ENCODE measurements at places on chromosomes 7 and 10.

DNA sequence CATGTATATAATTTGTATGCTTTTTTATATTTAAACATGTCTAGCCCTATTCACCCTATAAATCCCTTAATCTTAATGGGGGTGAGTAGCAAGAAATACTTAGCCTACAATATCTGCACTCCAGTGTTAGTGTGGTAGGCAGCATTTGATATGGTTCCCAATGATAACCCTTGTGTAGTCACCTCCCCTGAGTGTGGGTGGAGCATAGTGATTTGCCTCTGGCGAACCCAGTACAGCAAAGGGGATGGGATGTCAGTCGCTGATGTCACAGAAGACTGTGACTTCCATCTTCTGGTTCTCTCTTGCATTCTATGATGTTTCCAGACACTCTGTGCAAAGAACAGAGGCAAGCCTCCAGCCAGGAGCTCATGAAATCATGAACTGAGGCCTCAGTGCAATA, 211.2 kb downstream of the CRPPA start:
- DNase-seq: no peak

- no peak for DNase-seq
Observed at GRCh38 chr10:122957474-122957873, 3.4 kb upstream of the C10orf88 start.

GRCh38 chr10:70145666-70146488, 623 bp downstream of the TYSND1 start:
- DNase-seq: peak; percentile 52

GRCh38 chr7:40356312-40356711, 221.5 kb downstream of the SUGCT start:
- DNase-seq: no peak

GRCh38 chr7:18762189-18762588, 266.6 kb downstream of the HDAC9 start:
- DNase-seq: no peak

- no peak for DNase-seq
Observed at GRCh38 chr10:123102673-123103072, 33.1 kb upstream of the HMX3 start.

DNA sequence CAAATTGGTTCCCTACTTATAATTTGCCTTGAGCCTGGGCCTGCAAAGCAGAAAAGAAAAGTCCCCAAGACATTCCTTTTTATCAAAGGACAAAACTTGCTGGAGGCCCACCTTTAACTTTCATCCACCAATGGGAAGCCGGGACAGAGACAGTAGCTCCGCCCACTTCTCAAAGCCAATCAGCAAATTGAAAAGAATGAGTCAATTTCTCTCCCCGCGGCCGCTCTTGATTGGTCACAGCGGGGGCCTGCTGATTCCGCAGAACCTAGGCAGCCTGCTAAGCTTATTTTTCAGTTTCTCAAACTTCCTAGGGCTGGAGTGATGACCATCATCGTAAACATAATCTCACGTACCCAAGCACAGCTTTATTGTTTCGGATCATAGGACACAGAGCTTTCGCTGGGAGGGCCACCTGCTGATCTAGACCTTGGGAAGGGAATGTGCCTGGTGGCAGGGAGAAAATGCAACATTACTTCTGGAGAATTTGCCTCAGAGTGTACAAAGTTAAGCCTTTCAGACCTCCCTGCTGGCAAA, at the start of gene SLC13A4:
Gene SLC13A4, minus strand, starts transcription at position 51 of the 534 bp plus-strand sequence. CDS start 690 bp downstream, outside the sequence.
- no peak for DNase-seq

- DNase-seq: no peak
Observed at GRCh38 chr10:6786579-6787031, 206.5 kb upstream of the PRKCQ start.

- DNase-seq: no peak
Observed at GRCh38 chr7:135745703-135746312, 2.8 kb downstream of the FAM180A start.

GRCh38 chr7:12979181-12979580, 291.7 kb downstream of the ARL4A start:
- no peak for DNase-seq

DNA sequence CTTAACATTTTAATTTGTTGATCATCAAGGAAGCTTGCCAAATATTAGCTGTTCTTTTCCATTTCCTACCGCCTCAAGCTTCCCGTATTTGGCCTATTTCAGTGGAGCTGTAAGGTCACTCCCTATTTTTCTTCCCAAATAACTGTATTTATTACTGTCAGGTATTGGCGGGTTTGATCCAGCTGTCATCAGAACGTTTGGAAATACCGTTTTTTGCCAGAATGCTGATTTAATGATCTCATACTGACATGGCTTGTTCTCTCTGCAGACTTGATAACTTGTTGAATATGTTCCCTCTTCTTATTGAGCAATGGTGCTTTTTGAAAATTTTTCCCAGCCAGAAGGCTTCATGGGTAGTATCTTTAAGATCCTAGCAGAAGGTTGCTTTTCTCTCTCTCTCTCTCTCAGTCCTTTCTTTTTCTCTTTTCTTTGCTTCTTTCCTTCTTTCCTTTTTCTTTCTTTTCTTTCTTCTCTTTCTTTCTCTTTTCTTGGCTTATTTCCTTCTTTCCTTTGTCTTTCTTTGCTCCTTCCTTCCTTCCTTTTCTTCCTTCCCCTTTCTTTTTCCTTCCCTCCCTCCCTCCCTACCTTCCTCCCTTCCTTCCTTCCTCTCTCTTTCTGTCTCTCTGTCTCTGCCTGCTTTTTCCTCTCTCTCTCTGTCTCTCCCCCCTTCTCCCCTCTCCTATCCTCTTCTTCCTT, 42.1 kb downstream of the CUX1 start:
- DNase-seq: no peak

GRCh38 chr7:139646566-139646965, 123.1 kb downstream of the CLEC2L start:
- DNase-seq: no peak

- DNase-seq: no peak
Observed at GRCh38 chr7:47739301-47739875, 157.5 kb upstream of the TNS3 start.

- no peak for DNase-seq
Observed at GRCh38 chr10:122780391-122780790, 65.3 kb downstream of the CUZD1 start.

DNA sequence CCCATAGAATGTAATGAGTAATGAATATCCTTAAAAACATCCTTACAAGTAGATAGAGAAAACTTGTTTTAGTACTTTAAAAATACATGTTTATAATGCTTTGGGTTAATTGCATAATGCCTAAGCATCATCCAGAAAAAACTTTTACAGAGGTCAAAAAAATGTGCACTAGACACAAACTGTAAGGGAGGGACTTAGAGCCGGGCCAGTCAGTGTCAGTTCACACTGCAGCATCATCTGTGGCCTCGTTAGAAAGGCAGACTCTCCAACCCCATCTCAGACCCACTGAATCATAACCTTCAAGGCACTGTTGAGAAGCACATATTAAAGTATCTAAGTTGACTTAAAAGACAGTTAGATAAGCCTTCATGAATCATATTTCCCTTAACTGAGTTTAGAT, 230.1 kb upstream of the PRPS1L1 start:
- no peak for DNase-seq

GRCh38 chr10:44510379-44511115, 125.7 kb upstream of the CXCL12 start:
- no peak for DNase-seq

DNA sequence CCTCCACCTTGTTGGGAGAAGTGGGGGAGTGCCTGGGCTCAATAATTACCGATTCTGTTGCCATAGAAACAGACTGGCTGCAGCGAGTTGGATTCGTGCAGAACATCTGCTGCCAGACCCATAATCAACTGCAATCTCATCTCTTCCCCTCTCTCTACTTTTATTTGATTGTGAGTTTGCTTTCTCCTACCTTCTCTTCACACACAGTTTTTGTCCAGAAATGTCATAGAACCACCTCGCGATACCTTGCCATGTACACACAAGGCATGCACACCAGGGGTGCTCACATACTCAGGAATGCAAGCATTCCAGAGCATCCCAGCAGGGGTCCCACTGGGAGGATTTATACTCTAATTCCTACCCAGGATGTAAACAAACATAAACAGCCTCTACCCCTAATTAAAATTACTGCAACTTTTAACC, 262.2 kb upstream of the AOAH start:
- no peak for DNase-seq

Measured in activated CD8-positive, alpha-beta memory T cell treated with anti-CD3 and anti-CD28 coated beads for 48 hours (primary cell).